ENCODE measurements at places on chromosomes 5 and 9.

DNA sequence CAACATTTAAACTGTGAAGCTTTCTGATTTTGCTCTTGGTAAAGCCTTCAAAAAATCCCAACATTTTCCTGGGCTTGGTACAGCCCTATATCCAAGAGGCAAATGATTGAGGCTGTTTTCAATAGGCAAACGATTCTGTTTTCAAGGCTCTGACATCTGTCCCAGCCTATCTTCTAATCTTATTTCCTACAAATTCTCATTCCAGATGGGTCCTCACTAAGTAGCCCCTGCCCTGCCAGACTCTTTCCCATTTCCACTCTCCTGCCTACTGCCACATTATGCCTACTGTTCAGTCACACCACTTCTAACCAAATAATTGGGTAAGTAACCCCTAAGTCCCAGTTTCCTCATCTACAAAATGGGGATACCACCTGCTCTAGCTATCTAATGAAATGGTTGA lies 3.5 kb downstream of the GBA2 start:
- no peak overlapping the region for H3K4me3 ChIP-seq
- peaks cover 20% of the 10 kb centered on the region for H3K36me3 ChIP-seq
- H3K4me1 ChIP-seq, result peaks cover 36% of the 10 kb centered on the region
- no peak overlapping the region for H3K27ac ChIP-seq

DNA sequence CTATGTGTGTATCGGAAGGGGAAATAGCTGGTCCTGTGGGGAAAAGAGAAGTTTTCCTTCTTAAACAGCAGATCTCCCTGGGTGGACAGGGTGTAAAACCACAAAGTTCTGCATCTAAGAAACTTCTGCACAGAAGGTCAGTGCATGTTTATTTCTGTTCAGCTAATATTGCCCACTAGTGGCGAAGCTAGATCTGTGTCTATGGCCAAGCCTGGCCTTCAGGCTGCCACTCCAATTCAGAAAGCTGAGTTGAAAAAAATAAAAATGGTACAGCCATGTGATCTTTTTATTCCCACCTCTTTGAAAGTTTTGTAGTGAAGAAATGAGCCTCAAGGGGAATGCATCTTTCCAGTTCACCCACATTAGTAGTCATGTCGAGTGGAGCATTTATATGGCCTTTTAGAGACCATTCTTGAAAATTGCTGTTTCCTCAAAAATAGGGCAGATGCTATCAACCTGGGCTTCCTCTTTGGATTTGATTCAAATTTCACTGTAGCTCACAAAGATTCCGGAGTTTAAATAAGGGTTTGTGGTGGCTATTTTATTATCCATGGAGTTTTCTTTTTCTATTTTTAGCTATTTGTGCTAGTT lies 488.0 kb downstream of the PRELID2 start:
- H3K27ac ChIP-seq, result no peak overlapping the region
- H3K27me3 ChIP-seq, result no peaks in the 10 kb centered on the region
- no peak for DNase-seq
- no peaks in the 10 kb centered on the region for H3K36me3 ChIP-seq

- no peaks in the 10 kb centered on the region for H3K36me3 ChIP-seq
- H3K27me3 ChIP-seq, result no peaks in the 10 kb centered on the region
- no peak for DNase-seq
- H3K4me3 ChIP-seq, result no peak overlapping the region
- no peaks in the 10 kb centered on the region for H3K4me1 ChIP-seq
These were observed 3.0 kb upstream of the ERBIN start for GRCh38 chr5:65923339-65923738.

DNA sequence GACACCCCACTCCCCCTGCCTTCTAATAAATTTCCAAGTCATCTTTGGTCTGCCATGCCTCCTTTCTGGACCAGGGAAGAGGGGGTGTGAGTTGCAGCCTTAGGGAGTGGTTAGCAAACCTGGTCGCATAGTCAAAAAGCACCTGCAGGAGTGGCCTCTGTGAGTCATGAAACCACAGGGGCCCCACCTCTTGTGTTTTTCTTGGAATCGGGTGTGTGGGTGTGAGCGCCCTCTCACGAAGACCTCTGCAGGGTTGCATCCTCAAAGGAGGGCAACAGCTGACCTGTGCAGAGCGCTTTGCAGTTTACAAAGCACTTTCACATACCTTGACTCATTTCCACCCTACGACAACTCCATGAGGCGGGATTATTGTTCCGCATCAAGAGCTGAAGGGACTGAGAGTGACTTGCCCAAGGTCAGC lies 36.8 kb upstream of the TEX48 start:
- H3K4me1 ChIP-seq, result peaks cover 34% of the 10 kb centered on the region
- H3K4me3 ChIP-seq, result no peak overlapping the region
- H3K27ac ChIP-seq, result peak overlapping the region; percentile 50
- H3K27me3 ChIP-seq, result no peaks in the 10 kb centered on the region
- no peaks in the 10 kb centered on the region for H3K36me3 ChIP-seq

GRCh38 chr5:166551384-166551783 lies 1740.1 kb upstream of the WWC1 start:
- no peaks in the 10 kb centered on the region for H3K27me3 ChIP-seq
- H3K27ac ChIP-seq, result no peak overlapping the region
- H3K4me1 ChIP-seq, result no peaks in the 10 kb centered on the region

- no peaks in the 10 kb centered on the region for H3K27me3 ChIP-seq
- peak overlapping the region; percentile 16 for H3K27ac ChIP-seq
- no peaks in the 10 kb centered on the region for H3K36me3 ChIP-seq
- H3K4me1 ChIP-seq, result peaks cover 18% of the 10 kb centered on the region
- H3K4me3 ChIP-seq, result peak overlapping the region; percentile 81
- no peak for DNase-seq
These were observed 616 bp downstream of the RNF130 start for GRCh38 chr5:180070756-180071530.

- peaks cover 13% of the 10 kb centered on the region for H3K4me1 ChIP-seq
- no peaks in the 10 kb centered on the region for H3K36me3 ChIP-seq
- no peak overlapping the region for H3K4me3 ChIP-seq
- peaks cover 33% of the 10 kb centered on the region for H3K27me3 ChIP-seq
- DNase-seq, result no peak
- H3K27ac ChIP-seq, result no peak overlapping the region
These were observed 2.7 kb downstream of the CDO1 start for GRCh38 chr5:115813719-115814118.

DNA sequence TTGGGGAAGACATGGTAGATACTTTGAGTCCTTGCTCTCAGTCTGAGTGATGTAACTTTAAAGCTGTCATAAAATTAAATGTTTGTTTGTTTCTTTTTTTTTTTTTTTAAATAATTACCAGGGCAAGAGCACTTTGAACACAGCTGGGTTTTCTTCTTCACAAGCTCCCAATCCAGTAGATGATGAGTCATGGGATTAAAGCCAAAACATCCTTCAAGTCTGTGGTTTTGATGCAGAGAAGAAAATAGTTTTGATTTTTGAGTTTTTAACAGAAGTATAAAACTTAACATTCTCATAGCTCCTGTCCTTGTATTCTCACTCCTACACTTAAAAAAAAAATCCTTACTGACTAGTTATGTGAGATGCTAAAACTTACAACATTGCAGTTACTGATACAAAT lies 34.8 kb upstream of the IL31RA start:
- DNase-seq, result no peak
- H3K36me3 ChIP-seq, result no peaks in the 10 kb centered on the region
- H3K4me3 ChIP-seq, result no peak overlapping the region
- no peaks in the 10 kb centered on the region for H3K4me1 ChIP-seq
- no peaks in the 10 kb centered on the region for H3K27me3 ChIP-seq

DNA sequence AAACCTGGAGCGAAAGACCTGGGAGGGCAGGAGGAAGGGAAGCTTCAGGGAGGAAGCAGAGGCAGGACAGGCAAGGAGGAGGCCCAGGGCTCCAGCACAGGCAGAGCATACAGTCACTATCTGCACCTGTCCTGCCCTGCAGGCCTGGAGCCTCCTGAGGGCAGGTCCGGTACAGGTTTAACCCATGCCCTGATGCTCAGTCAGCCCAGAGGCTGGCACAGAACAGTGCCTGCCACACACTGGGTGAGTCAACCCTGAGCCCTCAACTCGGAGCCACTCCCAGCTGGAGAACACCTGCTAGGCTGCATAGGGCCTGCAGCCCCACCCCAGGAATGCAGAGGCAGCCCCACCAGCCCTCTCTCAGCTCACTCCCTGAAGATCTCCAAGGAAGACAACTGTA lies 161.5 kb upstream of the PHYKPL start:
- H3K27ac ChIP-seq, result no peak overlapping the region
- DNase-seq, result no peak
- H3K36me3 ChIP-seq, result no peaks in the 10 kb centered on the region
- H3K4me3 ChIP-seq, result no peak overlapping the region

DNA sequence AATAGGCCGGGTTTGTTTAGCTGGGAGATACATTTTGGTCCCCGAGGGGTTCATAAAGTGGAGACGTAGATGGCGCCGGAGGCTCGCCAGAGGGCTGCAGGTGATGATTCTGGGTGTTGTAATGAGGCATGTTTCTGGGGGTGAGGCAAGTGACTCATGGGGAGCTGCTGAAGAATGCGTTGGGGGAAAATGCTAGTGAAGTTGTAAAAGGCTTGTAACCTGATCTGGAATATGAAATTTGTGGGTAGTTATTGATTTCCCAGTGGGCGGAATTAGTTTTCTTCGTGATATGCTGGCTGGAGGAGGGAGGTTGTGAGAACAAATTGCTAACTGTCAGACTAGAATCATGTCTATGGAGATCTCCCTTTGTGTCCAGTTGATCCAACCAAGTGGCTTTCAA lies 158.3 kb downstream of the DOCK2 start:
- H3K27me3 ChIP-seq, result no peaks in the 10 kb centered on the region
- no peaks in the 10 kb centered on the region for H3K4me1 ChIP-seq
- H3K27ac ChIP-seq, result no peak overlapping the region
- DNase-seq, result no peak

DNA sequence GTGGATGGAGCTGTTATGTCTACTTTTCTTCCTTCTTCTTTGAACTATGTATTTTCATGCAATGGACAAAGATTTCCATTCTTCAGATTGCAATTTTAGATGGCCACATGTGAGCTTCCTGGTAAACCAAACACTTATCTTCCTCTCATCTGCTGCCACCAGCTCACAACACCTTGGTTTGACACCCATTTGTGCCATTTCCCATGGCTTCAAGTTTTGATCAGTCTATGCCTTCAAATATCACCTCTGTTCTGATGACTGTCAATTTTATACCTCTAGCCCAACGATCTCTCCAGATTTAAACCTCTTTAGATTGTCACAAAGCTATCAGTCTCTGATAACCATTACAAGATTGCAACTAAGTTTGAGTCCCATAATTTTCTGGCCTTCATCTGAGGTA lies 147.2 kb downstream of the TMEM38B start:
- DNase-seq, result no peak
- H3K4me1 ChIP-seq, result no peaks in the 10 kb centered on the region
- H3K27me3 ChIP-seq, result no peaks in the 10 kb centered on the region
- no peaks in the 10 kb centered on the region for H3K36me3 ChIP-seq
- no peak overlapping the region for H3K4me3 ChIP-seq
- no peak overlapping the region for H3K27ac ChIP-seq

GRCh38 chr9:135926402-135927194 lies 19.3 kb upstream of the CAMSAP1 start:
- no peaks in the 10 kb centered on the region for H3K27me3 ChIP-seq
- H3K27ac ChIP-seq, result no peak overlapping the region
- H3K4me1 ChIP-seq, result peaks cover 5% of the 10 kb centered on the region

- no peaks in the 10 kb centered on the region for H3K36me3 ChIP-seq
- H3K27me3 ChIP-seq, result no peaks in the 10 kb centered on the region
- no peak overlapping the region for H3K4me3 ChIP-seq
- no peak overlapping the region for H3K27ac ChIP-seq
- H3K4me1 ChIP-seq, result no peaks in the 10 kb centered on the region
- no peak for DNase-seq
These were observed 22.5 kb downstream of the ZDHHC21 start for GRCh38 chr9:14670718-14671117.

- no peak for DNase-seq
- no peaks in the 10 kb centered on the region for H3K4me1 ChIP-seq
- no peaks in the 10 kb centered on the region for H3K27me3 ChIP-seq
- no peak overlapping the region for H3K4me3 ChIP-seq
- H3K27ac ChIP-seq, result no peak overlapping the region
These were observed 437.9 kb upstream of the PAPPA start for GRCh38 chr9:115715666-115716065.

GRCh38 chr5:141973871-141974595 lies 5.1 kb downstream of the RNF14 start:
- no peak overlapping the region for H3K27ac ChIP-seq
- H3K4me1 ChIP-seq, result peaks cover 10% of the 10 kb centered on the region
- H3K27me3 ChIP-seq, result no peaks in the 10 kb centered on the region
- DNase-seq, result no peak
- peaks cover 41% of the 10 kb centered on the region for H3K36me3 ChIP-seq

- no peaks in the 10 kb centered on the region for H3K27me3 ChIP-seq
- H3K4me3 ChIP-seq, result no peak overlapping the region
- DNase-seq, result no peak
- H3K4me1 ChIP-seq, result no peaks in the 10 kb centered on the region
- no peaks in the 10 kb centered on the region for H3K36me3 ChIP-seq
These were observed 551.0 kb downstream of the CCDC171 start for GRCh38 chr9:16103620-16104397.

DNA sequence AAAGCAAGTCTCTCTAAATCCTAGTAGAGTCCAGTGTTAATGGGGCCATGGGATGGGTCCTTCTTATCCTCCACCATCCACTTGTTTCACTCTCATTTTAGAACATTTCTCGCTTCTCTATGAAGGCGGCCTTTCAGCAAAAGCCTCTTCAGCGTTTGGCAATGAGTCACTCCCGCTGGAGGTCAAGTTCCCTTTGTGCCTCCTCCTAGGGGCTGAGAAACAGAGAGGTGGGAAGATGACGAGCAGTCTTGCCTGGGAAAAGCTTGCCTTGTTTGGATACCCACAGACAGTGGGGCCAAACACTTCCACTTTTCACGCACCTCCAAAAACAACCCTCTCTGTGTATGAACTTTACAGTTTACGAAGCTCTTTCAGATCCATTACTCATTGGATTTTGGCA lies 168.8 kb downstream of the GABBR2 start:
- no peaks in the 10 kb centered on the region for H3K27me3 ChIP-seq
- H3K27ac ChIP-seq, result no peak overlapping the region
- no peaks in the 10 kb centered on the region for H3K36me3 ChIP-seq
- H3K4me1 ChIP-seq, result no peaks in the 10 kb centered on the region
- no peak overlapping the region for H3K4me3 ChIP-seq
- no peak for DNase-seq

GRCh38 chr5:142065273-142065672 lies 43.3 kb upstream of the NDFIP1 start:
- H3K36me3 ChIP-seq, result no peaks in the 10 kb centered on the region
- H3K4me1 ChIP-seq, result peaks cover 4% of the 10 kb centered on the region
- H3K4me3 ChIP-seq, result no peak overlapping the region
- H3K27me3 ChIP-seq, result no peaks in the 10 kb centered on the region
- H3K27ac ChIP-seq, result no peak overlapping the region
- DNase-seq, result no peak

GRCh38 chr5:142597546-142598337 lies 88.1 kb downstream of the FGF1 start:
- no peaks in the 10 kb centered on the region for H3K4me1 ChIP-seq
- H3K27me3 ChIP-seq, result no peaks in the 10 kb centered on the region
- H3K4me3 ChIP-seq, result no peak overlapping the region
- no peaks in the 10 kb centered on the region for H3K36me3 ChIP-seq

GRCh38 chr5:171570244-171570825 lies 150.9 kb downstream of the FGF18 start:
- H3K36me3 ChIP-seq, result no peaks in the 10 kb centered on the region
- H3K27me3 ChIP-seq, result no peaks in the 10 kb centered on the region
- no peaks in the 10 kb centered on the region for H3K4me1 ChIP-seq
